Activated T-cell treated with anti-CD3 and anti-CD28 coated beads for 1 hour (primary cell): ENCODE measurements at places on chromosomes 3 and 15.

DNA sequence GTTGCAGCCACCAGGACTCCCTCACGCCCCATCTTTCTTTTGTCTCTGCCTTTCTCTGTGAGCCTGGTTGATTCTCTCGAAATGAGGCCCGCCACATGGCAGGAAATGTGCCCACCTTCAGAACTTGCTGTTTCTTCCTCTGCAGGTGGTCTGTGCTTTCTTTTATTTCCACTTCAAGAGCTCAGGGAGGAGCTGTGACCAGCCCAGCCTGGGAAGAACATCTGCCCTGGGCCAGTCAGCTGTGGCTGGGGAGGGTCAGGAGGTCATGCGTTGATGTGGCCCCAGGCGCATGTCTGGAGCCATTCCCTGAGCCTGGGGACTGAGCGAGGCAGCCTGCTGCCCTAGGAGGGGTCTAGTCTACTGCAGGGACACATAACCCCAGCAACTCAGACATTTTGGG lies 8.0 kb downstream of the FBLN2 start:
- DNase-seq: no peak

GRCh38 chr3:153210660-153211059 lies 48.6 kb downstream of the RAP2B start:
- no peak for DNase-seq

GRCh38 chr3:25592510-25592968 lies 72.2 kb downstream of the TOP2B start:
- DNase-seq: no peak

- peak; percentile 45 for DNase-seq
Measured at GRCh38 chr15:70584838-70585706, 178.3 kb downstream of the UACA start.

DNA sequence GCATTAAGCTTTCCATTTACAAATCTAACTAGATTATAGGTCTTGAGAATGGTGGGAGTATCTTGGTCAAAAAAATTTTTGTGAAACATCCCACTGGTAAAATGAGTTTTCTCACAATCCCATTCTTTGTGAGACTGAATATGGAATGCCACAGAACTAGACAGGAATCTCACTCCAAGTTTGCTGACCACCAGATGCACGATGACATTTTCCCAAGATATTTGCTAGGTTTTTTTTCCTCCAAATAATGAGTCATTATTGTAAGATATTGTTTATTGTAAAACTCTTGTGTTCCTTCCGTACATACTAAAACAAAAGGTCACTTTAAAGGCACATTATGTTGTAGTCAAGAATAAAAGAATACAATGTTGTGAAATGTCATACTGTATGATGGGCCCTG lies 53.9 kb downstream of the COPS2 start:
- no peak for DNase-seq

- no peak for DNase-seq
Measured at GRCh38 chr3:127693336-127693843, 20.6 kb downstream of the ABTB1 start.

GRCh38 chr3:132418916-132419315 lies 1.6 kb downstream of the DNAJC13 start:
- no peak for DNase-seq

DNA sequence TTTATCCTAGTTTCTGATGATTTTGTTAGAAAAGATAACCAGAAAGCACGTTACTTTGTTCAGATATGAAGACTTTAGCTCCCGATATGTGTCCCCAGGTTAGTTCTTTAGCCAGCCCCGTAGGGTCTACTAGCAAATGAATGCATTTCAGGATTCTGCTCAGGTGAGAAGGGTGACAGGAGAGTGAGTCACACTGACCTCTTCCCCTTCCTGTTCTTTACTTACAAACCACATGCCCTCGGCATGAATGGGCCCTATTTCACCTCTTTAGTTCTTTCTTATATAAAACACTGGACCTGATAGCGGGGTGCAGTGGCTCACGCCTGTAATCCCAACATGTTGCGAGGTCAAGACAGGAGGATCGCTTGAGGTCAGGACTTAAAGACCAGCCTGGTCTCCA lies 98.4 kb downstream of the SLC49A4 start:
- no peak for DNase-seq

DNA sequence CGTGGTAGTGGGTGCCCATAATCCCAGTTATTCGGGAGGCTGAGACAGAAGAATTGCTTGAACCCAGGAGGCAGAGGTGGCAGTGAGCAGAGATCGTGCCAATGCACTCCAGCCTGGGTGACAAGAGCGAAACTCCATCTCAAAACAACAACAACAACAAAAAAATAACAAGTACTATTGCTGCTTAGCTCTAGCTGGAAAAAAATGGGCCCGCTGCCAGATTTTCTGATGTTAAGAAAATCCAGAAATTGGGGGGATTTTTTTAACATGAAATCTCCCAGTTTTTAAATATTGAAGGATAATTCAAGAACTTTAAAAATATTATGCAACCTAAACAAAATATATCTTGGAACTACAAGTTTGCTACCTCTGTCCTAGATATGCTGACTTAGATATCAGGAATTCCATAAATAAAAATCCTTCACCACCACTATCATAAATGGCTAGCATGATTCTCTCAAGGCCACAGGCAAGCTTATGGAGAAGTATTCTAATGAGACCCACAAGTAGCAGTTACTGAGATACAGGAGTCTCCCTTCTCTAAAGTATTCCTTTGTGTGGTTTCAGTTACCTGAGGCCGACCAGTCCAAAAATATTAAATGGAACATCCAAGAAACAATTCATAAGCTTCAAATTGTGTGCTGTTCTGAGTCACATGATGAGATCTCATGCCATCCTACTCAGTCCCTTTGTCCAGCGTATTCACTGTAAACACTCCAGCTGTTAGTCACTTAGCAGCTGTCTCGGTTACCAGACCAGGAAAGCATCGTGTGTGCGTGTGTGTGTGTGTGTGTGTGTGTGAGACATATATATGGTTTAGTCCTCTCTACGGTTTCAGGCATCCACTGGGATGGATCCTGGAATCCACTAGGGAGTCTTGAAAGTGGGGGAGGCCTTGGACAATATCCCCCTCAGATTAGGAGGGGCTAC lies 277.2 kb downstream of the TBL1XR1 start:
- DNase-seq: no peak

DNA sequence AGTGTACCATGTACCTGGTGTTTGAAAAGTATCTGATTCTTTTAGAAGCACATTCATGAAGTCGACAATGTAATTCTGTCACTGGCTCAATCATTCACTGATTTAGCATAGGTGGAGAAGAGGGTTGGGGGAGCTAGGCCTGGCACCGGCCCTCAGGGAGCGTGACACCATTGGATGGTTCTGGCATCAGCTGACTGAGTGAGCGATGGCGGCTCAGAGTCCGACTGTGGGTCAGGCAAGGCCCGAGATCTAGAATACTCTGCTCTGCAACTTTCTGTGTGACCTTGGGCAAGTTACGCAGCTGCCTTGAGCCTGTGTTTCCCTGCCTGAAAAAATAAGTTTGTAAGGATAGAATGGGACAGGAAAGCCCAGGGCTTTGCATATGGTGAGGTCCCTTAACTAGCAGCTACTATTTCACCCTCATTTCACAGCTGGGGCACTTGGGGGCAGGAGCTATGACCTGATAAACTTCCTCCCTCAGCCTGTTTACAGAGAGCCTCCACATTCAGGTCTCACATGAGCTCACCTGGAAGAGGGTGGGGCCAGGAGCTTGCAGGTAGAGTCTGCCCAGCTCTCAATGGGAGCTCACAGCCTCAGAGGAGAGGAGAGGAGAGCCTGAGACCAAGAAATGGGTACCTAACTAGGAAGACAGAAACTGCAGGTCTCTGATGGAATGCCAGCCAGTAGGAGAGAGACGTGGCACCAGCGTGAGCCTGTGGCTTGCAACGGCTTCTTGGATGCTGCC lies 153.7 kb upstream of the TLE3 start:
- no peak for DNase-seq

DNA sequence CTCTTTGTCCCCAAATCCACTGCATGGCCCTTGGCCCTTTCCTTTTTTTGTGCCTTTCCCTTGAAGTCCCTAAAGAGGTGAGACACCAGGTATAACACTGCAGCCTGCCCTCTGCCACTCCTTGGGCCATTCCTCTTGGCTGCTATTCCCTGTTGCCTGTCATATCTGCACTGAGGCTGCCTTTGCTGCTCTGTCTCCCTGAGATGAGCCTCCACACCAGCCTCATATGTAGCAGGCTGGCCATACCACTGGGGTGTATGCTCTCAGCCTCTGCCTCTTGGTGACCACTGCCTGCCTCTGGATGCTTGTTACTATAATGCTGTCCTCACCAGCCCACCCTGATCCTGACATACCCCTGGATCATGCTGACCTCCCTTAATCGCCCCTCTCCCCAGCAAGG lies 252.0 kb downstream of the CLSTN2 start:
- DNase-seq: no peak

DNA sequence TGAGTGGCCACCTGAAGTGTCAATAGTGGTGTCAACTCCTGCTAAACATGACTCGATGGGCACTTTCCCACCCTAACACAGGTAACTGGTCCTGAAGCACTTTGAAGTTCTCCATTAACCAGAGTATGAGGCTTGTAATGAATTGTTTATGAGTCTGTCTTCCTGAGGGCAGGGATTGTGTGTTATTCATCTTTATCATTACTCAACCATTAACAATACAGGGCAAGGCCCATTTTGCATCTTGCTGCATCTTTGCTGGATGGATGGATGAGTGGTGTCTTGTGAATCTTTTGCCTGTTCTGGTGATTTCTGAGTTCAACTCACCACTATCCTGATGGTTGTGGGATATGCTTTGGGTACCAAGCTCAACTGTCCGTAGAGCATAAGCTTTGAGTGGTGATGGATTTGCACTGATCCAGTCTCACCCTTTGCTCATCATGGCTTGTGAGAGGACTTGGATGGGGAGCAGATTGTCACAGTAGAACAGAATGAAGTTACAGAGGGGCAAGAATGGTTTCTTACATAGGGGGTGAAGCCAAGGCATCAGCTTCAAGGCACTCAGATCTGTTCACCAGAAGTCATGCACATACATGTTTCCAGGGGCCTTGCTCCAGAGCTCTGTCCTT lies 22.3 kb upstream of the EPB42 start:
- no peak for DNase-seq

DNA sequence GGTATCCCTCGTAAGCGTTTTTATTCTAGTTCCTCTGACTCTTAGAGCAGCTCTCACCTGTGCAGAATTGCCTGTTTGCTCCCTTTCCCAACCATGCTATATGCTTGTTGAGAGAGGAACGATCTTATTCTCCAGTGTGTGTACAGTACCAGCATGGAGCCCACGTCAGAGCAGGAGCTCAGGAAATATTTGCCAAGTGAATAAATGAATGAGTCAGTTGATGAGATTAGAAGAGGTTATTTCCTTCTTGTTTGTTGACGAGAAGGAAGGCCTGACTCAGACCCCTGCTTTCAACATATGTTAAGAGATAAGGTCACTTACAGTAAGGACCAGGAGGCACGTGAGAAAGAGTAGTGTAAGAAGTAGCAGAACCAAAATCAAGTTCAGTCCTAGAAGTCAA lies 106.3 kb upstream of the ABHD17C start:
- DNase-seq: no peak

GRCh38 chr15:96353930-96354730 lies 23.6 kb downstream of the NR2F2 start:
- no peak for DNase-seq

DNA sequence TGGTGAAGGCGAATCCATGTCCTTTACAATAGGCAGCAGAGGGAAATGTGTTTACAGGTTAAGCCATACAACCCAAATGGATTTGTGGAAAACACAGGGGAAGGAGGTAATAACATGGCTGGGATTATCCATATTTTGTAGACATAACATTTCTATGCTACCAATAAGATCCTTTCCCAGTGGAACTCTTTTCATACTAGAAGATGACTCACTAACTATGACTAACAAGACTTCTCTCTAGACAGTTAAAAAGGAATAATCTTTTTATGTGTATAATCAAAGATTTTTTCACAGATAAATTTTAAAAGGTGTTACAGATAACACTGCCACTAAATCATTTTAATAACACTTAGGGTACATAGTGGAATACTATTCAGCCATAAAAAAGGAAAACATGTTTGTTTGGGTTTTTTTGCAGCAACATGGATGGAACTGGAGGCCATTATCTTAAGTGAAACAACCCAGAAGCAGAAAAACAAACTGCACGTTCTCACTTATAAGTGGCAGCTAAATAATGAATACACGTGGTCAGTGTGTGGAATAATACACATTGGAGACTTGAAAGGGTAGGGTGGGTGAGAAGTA lies 39.6 kb downstream of the VPS13C start:
- no peak for DNase-seq

DNA sequence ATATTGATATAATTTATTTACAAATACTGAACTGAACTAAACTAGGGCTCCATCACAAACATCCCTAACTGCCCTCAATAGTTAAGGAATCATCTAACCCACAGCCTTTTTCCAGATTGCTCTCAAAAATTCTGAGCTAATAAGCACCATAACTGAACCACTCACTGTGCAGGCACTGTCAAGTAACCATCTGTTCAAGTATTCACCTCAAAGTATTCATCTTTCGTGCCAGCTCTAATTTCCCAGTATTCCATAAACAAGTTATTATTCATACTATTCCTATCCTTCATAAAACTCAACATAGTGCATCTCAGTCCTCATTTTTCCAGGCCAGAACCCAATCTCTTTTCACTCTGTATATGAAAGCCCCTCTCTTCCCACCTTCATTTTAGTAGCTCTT lies 41.1 kb downstream of the THBS1 start:
- DNase-seq: no peak

DNA sequence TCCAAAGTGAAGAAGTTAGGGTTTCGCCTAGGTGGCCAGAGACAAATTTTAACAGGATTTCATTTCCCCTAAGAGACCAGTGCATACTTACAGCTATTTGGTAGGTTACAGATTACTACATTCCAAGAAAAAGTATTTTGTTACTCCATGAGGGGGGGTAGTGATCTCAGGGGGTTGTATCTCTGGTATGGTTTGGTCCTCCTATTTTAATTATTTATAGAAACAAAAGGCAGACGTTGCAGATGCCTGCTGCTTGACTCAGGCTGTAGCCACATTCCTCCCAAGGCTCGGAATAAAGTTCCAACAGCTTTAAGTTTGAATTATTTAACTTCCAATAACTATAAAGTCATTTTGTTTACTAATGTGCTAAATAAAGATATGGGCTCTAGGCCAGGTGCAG lies 1.3 kb upstream of the TRIM59 start:
- no peak for DNase-seq

GRCh38 chr15:43792761-43793476 lies 799 bp downstream of the SERF2 start:
- no peak for DNase-seq

- no peak for DNase-seq
Measured at GRCh38 chr15:28993051-28993719, 107.4 kb downstream of the APBA2 start.

- DNase-seq: no peak
Measured at GRCh38 chr3:17626395-17626794, 116.0 kb downstream of the TBC1D5 start.

DNA sequence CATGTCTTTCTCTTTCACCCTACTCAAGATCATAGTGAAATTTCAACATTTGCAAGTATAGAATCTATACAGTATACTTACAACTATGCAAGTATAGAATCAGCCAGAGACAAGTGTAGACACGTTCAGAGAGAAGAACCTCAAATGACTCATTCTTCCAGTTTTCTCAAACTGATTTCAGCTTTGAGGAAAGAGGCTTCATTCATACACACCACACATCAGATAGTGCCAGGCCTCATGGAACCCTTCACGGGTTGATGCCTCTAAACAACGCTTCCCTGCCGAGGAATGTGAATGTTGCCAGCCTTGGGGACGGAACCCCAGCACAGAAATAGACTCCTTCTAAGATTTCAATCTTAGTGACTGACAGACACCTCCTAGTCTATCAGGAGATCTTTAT lies 135.7 kb downstream of the FOXP1 start:
- DNase-seq: no peak
